Fibroblast of the conjunctiva (primary cell): ENCODE measurements at places on chromosomes 4 and X.
A peak's percentile ranks its signal among the peaks of the same experiment; 100 is the strongest.

- no peak for DNase-seq
Measured at GRCh38 chrX:19750028-19750782, 137.2 kb downstream of the SH3KBP1 start.

- peak; percentile 33 for DNase-seq
Measured at GRCh38 chrX:22666441-22666840, 333.3 kb upstream of the DDX53 start.

DNA sequence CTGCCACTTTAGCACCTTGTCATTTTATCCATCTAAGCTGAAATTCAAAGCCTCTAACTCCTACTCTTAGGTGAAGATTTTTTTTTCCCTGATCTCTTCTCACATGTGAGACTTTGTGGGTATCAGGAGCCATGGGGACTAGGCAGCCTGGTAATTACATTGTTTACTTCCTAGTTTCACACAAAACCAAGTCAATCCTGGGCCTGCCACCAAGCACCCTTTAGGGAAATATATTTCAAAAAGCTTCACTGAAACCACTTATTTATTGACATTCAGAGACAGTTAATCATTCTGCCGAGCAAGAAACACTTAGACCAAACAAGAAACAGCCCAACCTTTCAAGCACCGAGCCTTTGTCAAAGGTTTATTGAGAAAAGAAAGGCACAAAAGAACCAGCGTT is 200.0 kb downstream of the RELL1 start:
- no peak for DNase-seq

DNA sequence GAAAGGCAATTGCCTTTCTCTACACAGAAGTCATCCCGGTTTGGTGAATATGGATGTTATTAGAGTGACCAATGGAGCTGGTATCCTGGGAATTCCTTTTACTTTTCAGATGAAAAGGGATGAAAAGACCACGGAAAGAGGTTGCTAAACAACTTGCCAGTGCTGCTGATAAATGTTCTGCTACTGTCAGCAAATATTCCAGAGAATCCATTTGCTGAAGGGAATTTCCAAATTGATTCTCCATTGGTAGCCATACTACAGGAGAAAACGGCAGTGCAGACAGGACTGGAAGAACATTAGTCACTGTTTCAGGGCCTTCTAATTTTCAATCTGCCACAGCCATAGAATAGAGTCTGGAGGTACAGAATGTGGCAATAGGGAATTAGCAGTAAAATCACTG is 451.5 kb downstream of the PCDH11X start:
- no peak for DNase-seq

DNA sequence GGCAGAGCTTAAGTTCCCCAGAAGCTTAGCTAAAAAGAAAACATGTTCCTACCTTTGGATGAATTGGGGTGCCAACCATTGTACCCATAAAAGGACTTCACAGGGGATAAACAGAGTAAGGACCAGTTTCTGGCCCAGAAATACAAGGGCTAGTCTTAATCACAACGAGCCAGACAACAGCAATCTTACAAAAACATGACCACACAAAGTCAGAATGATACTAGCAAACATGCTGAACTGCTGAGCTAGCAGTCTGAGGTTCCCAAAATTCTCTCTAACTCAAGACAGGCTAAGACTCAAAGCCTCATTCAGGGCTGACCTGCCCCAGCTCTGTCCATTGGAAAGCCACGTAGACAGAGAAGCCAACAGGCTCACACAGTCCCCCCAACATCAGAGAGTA is 40.3 kb downstream of the ATP11C start:
- DNase-seq, result no peak

DNA sequence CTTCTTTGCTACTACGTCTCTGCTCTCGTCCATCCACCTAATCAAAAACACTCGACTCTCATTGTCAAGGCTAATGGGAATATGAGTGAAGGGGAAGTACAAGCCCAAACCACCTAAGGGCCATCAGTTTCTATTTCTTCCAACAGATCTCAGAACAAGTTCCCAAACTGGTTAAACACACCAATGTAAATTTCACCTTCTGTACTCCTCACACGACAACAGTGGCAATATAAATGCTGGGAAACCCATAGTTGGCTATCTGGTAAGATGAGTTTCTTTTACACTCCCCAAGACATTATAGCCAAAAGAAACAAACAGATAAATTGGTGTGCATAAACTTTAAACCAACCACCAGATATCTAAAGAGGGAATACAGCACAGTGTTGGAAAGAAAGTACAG is 21.9 kb downstream of the ACSL1 start:
- no peak for DNase-seq

DNA sequence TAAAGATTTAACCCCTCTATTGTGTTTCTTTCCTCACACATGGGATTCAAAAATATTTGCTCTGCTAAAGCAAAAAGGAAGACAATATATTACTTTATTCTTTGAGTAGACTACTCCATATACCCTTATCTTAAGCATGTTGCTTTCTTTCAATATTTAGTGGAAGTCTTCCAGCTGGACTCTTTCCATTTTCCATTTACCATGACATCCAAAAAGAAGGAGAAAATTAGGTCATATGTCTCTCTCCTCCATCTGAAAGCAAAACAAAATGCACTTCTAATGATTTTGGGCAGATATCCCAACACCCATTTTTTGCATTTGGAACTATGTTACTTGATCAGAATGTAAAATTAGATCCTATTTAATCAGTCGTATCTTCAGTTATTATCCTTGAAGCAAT is 1336.5 kb downstream of the PCDH19 start:
- DNase-seq, result no peak

GRCh38 chrX:100995469-100995868 is 26.0 kb downstream of the ARL13A start:
- DNase-seq, result peak; percentile 16

- peak; percentile 18 for DNase-seq
Measured at GRCh38 chrX:38973322-38973721, 172.1 kb downstream of the MID1IP1 start.

DNA sequence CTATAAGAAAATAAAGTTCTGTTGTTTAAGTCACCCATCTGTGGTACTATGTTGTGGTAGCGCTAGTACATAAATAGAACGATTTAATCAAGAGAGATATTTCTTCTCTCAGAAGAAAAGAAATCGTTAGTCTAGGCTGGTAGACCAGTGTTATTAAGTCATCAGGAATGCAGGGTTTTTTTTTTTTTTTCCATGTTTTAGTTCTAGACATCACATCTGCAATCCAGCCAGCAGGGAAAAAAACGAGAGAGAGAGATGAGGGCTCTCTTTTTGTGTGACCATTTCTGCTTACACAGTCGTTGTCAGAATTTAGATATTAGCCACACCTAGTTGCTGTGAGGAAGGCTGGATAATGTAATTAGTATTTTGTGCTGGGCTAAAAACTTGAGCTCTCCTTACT is 417.4 kb downstream of the TMA16 start:
- no peak for DNase-seq

GRCh38 chrX:70033348-70034051 is 16.2 kb downstream of the AWAT2 start:
- no peak for DNase-seq

- no peak for DNase-seq
Measured at GRCh38 chr4:186931519-186931918, 207.9 kb upstream of the FAT1 start.
